ENCODE measurements at places on chromosomes 1 and 21.
A peak's percentile ranks its signal among the peaks of the same experiment; 100 is the strongest.

- no peak for DNase-seq
Observed at GRCh38 chr1:244974106-244974505, 109.8 kb upstream of the HNRNPU start.

- DNase-seq, result no peak
Observed at GRCh38 chr1:13666317-13666716, 33.7 kb upstream of the PRDM2 start.

DNA sequence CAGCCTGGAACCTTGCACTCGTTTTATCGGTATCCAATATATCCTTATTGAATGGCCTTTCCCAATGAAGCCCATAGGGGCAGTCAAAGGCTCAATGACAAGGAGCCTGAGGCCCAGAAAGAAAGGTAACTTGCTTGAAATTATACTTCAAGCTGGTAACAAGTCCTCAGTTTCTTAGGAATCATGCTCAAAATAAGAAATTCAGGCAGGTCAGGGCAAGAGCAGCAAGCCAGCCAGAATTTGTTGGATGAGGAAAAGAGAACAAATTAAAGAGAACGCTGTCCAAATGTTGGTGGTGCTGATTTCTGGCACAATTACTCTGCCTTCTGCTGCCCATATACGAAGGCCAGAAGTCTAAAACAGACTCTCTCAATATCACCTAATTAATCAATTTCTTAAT is 77.6 kb downstream of the DDX20 start:
- no peak for DNase-seq

DNA sequence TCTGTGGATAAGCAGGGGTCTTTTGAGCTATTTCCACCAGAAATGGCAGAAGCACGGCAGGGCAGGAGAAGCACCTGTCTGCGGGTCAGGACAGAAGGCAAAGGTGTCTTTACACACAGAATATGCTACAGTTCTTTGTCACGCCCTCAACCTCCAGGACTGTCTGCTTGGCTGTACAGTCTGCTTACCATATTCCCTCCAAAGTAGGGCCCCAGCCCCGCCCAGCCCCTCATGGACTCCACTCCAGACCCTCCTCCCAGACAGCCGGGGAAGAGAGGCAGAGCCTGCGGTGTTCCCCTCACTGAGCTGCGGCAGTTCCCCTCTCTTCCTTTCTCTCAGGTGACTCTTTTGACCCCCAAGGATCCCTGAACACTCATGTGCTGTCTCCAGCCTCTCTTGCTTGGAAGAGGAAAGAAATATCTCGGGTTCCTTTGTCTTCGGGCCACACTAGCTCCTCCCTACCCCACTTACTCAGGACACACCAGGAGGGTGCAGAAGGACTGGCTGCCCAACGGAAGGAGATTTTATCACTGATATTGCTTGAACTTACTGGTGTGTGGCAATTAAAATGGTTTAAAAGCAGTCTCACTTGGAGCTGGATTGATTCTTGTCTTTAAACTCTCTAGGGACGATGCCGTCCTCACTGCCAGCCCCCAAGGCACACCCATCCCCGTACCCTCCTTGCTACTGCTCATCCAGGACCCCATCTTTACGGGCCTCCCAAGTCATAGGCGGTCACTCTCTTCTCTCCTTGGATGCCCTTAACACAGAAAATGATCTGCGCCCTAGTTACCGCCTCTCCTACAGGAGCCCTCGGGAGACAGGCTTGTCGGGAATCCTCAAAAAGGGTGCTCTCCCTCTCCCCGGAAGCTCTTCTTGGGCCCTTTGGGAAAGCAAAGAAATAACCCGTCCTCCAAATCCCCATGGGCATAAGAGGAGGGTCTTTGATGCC is 169.7 kb downstream of the TOMM20 start:
- peak; percentile 56 for DNase-seq

GRCh38 chr21:24895885-24896734 is 711.2 kb downstream of the MRPL39 start:
- DNase-seq, result no peak

- DNase-seq, result no peak
Observed at GRCh38 chr1:216902669-216903381, 179.6 kb upstream of the ESRRG start.

DNA sequence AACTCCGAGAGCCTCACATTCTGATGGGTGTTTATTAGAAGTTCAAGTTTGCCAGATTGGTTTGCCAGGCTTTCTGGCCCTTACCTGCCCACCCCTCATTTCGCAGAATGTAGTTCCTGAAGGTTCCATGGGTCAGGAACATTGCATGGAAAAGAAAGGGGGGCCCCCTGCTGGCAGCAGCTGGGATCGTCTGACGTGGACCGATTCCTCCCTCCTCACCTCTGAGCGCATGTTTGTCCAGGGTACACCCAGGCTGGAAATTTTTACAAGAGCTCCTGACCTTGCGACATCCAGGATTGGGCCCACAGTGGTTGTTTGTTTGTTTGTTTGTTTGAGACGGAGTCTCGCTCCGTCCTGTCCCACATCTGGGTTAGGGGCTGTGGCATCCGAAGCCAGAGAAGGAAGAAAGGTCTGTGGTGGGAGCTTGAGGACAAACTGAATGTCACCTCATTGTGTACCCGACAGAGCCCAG is 126.0 kb upstream of the TMEM51 start:
- DNase-seq, result peak; percentile 79

- DNase-seq, result no peak
Observed at GRCh38 chr1:33443080-33443704, 12.3 kb upstream of the PHC2 start.

DNA sequence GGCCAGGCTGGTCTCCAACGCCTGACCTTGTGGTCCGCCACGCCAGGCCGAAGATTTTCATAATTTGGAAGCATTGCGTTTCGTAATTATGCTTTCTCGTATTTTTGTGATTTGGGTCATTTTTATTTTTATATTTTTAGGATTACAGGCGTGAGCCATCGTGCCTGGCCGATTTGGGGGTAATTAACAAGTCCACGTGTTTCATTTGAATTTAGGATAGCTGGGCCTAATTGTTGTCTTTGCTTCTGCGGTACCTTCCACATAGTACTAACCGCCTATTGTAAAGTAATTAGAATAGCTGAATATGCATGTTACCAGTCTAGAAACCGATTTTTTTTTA is 1.0 kb downstream of the RCC1 start:
- peak; percentile 64 for DNase-seq

DNA sequence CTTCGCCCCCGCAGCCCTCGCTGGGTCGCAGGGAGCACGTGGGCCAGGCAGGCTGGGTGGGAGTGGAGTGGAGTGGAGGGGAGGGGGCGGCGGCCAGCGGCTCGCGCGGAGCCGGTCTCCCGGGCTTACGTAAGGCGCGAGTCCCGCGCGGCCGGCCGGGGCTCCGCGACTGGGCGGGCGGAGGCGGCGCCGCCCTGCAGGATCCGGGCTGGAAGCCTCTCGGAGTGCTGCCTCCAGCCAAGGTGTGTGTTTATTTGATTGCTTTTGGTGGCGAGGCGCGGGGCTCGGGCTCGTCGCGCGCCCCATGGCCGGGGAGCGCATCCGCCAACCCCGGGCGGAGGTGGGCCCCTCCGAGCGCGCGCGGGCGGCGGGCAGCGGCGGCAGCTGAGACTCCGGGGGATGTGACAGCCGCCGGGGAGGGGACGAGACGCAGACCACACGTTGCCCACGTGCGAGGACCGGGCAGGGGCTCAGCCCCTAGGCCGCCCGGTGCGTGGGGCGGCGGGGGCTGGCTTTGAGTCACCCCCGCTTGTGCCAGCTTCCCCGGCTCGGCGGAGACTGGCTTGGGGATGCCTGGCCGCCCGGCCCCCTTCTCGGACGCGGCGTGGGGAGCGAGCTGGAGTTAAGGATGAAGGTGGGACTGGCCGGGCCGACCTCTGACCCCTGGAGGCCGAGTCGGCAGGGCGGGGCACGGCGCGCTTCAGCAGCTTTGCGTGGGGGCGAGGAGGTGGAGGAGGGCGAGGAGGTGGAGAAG is 402 bp upstream of the AK4 start:
- DNase-seq, result peak; percentile 89

GRCh38 chr1:155126556-155127104 is 1.0 kb upstream of the EFNA1 start:
- DNase-seq, result peak; percentile 77

GRCh38 chr1:228989992-228990827 is 254.9 kb downstream of the RHOU start:
- DNase-seq, result no peak

DNA sequence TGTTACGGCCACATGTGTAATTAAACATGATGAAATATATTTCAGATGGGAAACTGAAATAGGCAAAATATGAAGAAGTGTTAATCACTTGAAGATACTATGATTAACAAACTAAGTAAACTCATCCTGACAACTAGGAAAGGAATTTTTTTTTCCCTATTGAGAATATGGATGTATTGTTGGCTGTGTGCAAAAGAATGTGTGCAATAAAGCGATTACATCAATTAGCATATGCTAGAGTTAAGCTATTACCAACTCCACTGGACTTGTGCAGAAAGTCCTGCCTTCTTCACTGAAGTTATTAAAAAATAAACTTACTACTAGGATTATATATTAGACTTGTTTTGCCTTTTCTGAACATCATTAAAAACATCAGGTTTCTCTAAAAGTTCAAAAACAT is 143.2 kb upstream of the DMRTA2 start:
- DNase-seq, result no peak

DNA sequence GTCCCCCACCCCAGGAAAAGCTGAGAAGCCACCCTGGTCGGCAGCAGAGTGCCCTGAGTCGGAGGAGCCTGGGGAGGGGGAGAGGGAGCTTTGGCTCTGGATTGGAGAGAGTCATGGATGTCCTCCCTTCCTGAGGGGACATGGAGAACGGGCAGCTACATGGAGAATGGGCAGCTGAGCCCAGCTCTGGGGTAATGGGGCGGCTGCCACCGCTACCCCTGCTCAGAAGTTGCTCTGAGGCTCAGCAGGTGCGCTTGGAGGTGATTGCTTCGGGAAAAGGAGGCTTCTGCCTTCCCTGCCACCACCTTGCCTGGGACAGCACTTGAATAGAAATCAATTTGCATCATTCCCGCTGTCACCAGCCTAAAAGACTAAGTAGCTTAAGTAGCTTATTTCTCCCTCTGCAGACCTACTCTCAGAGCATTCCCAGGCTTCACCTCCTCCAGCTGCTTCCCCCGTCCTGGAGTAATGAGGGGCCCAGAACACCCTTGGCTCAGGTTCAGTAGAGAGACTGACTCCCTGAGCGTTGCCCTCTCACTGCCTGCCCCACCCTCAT is 8.3 kb downstream of the DISP3 start:
- DNase-seq, result no peak

DNA sequence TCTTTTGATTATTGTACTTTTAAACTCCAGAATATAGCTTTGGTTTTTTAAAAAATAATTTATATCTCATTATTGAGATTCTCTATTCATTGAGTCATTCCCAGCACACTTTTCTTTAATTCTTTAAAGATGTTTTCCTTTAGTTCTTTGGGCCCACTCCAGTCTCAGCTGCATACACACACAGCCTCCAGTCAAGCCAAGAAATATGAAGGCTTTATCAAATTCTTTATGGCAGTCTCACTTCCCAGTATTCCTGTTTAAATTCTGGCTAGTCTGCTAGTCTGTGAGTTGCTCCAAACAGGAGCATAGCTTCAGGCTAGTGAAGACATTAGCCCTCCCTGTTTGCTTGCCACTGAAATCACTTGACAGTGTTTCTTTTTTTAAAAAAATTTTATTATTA is 61.2 kb downstream of the CRP start:
- DNase-seq, result no peak

GRCh38 chr21:46637952-46638746 is 2.7 kb downstream of the PRMT2 start:
- DNase-seq, result no peak

DNA sequence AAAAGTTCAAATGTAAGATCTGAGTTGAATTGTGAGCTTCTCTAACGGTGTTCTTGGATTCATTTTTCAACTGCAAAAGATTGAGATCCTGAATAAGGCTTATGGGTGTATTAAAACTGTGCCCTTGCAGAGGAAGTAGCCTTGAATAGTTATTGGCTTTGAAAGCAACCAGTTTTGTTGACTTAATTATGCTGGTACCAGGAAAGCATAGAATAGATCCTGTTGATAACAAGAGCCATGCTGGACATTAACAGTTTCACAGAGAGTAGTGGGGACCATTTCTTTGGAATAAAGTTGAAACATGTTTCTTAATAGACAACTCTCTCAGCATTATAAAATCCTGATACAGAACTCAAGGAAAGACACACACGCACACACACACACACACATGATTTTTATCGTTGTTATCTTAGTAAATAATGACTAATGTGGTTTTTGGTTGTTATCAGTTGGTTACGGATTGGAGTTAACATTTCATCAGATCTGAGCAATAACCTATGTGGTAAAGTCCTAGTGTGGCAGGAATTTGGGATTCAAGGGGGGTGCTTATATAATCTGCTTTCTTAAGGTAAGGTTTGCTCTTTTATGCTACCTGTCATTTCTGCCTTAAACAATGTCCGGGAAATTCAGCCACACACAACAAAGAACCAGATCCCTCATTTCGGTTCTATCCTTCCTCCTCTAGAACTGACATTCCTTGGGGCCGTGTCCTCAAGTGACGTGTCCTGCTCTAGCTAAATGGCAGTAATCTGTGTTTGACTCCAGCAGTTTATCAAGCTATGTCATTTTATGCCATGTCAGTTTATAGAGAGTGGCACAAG is 330.9 kb downstream of the CHRM3 start:
- DNase-seq, result no peak

- no peak for DNase-seq
Observed at GRCh38 chr21:41345934-41346685, 15.7 kb upstream of the MX2 start.
